ENCODE measurements at places on chromosomes 12 and 14. TPM values are rescaled to one million over a fixed set of nuclear protein-coding genes. Genes with fewer than 3 reads are reported as not detected.

The LRRIQ1 gene
- total RNA-seq = not detected

The SUSD6 gene
- total RNA-seq = 55.4 TPM

The FAM186B gene
- 0.21 TPM for total RNA-seq

The C1RL gene
- 42.3 TPM for total RNA-seq

The PLBD1 gene
- 64.1 TPM for total RNA-seq

The CNTN1 gene
- total RNA-seq = 27.1 TPM

The PLA2G1B gene
- total RNA-seq = not detected

The ATL1 gene
- 21.6 TPM for total RNA-seq

The CMA1 gene
- 1.2 TPM for total RNA-seq

The SLCO1C1 gene
- total RNA-seq = not detected

The NDRG2 gene
- 373 TPM for total RNA-seq

The PRB2 gene
- 0.39 TPM for total RNA-seq

The LMNTD1 gene
- not detected for total RNA-seq

The NKX2-8 gene
- 2.9 TPM for total RNA-seq

The TSHR gene
- total RNA-seq = 0.99 TPM
